ENCODE measurements at places on chromosomes 5 and 9. TPM values are rescaled to one million over a fixed set of nuclear protein-coding genes. Genes with fewer than 3 reads are reported as not detected.

Gene DIAPH1
- 120 TPM for total RNA-seq

Gene ADGRD2
- total RNA-seq = not detected

Gene CWC27
- 5.0 TPM for total RNA-seq

Gene CHMP5
- 20.0 TPM for total RNA-seq

Gene MYOT
- total RNA-seq = not detected

Gene DBH
- total RNA-seq = 16.7 TPM

Gene SLIT3
- total RNA-seq = 0.75 TPM

Gene EDIL3
- total RNA-seq = 0.20 TPM

DNA sequence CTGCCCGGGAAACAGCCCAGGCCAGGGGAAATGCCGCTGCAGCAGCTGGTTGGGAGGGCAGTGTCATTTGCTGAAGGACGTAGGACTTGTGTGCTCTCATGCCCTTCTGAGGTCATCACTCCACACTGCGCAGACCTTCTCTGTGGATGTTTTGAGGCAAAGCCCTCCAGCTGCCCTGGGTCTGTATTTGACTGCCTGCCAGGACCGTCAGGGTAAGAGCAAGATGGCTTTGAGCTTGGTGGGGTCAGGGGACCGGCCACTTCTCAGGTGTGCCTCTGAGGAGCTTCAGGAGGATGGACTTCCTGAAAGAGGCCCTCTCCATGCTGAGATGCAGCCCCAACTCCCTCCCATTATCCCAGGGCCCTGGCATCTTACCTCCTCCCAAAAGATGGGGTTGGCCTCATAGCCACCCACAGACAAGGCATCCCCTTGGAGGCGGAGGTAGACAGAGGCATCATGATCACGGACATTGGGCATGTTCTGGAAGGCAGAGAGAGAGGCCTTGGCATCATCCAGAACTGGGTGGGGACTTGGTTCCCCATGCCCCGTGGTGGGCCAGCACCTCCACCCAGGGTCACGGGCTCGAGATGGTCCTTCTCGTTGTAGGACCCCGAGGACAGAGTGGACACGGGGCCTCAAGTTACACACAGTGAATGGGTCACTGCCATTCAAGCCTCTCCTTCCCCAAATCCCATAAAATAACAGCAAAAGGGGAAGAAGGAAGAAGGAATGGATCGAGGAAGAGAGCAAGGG, 19.4 kb downstream of the SARDH start:
- no peak for DNase-seq

DNA sequence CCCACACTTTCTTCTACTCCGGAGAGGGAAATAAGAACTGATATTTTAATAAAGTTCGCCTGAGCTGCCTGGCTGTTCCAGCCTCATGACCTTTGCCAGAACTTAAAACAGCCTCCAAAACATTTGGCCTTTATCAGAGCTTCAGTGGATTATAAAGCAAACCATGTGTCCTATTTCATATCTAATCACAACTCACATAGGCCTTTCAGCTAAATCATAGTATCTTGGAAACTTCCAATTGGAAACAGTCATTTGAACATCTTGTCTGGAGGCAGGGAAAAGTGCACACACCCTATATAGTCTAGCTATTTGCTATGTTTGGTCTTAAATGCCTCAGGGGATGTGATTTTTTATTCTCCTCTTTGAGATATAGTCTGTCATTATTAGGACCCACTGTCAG, 46.0 kb upstream of the FREM1 start:
- DNase-seq = no peak

DNA sequence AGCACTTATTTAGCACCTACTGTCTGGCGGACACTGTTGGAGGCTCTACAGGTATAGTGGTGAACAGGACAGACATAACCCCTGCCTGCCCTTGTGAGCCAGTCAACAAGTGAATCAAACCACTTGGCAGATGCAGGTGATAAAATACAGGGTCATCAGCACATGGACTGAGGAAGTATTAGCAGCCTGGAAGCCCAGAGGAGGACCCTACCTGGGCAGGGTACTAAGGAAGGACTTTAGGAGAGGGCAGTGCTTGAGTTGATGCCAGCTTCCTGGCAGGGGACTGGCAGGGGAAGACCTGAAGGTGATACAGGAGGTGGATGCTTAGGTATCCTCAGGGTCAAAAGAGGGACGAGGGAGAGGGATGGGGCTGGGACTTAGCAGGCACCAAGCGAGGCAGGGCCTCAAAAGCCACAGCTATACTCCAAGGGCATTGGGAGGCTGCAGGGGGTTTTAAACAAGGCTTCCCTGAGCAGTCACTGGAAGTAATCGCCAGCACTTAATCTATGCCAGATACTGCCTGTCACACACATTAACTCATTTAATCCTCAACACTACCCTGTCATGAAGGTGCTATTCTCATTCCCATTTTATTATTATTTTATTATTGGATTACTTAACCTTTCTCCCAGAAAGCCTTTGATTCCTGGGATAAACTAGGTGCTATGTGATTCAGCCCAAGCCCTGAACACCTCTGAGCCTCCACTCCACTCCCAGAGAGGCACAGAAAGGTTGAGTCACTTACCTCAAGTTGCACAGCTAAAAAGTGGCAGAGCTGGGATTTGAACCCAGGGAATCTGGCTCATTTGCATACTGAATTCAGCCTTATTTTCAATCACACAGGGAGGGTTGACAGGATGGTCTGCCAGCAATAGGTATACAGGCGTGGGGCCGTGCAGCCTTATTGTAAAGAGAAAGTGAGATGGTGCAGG, 63.8 kb upstream of the ORM1 start:
- DNase-seq = no peak

DNA sequence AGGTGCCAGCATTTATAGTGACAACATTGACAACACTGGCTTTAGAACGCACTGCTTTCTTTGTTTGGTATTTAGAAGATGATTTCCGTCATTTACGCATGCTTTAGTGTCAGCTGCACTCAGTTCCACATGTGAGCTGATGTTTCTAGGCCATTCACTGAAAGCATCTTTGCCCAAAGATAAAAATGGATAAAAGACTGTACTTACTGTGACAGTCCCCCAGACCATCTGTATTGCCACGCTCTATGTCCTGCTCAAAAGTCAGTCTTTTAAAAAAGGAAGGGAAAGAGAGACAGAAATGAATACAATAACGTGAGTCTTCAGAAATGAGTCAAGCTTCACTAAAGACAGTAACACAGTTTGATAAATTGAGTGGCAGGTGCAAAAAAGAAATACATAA, 99.3 kb downstream of the SEMA6A start:
- DNase-seq = no peak

DNA sequence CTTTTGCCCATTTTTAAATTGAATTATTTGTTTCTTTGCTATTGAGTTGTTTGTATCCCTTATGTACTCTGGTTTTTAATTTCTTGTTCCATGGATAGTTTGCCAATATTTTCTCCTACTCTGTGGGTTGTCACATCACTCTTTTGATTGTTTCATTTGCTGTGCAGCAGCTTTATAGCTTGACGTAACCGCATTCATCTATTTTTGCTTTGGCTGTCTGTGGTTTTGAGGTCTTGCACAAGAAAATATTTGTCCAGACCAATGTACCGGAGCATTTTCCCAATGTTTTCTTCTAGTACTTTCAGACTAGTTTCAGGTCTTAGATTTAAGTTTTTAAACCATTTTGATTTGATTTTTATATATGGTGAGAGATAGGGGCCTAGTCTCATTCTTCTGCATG, 36.2 kb upstream of the ZNF366 start:
- DNase-seq = no peak

DNA sequence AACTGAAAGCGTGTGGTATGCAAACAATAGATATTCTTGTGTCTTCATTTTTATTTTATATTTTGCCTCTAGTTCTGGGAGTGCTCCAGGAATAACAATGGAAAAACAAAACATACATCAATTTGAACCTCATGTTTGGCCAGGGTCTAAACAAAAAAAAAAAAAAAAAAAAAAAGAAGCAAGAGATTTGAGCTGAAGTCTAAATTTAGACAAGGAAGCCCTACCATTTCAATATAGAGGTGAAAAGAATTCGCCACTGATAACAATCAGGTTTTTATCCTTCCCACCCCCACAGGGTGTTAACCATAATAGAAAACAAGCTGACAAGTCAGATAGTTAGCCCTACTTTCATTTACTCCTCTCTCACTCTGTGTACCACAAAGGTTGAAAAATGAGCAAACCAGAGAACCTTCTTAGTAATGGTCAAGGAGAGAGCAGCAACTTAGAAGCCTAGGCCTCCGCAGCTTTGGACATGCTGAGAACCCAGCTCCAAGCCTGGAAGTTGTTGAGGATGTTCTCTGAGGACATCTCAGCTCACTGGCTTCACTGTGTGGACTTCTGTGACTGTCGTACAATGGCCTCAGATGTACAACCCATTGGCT, 118.2 kb upstream of the HMHB1 start:
- no peak for DNase-seq

- no peak for DNase-seq
Observed at GRCh38 chr5:94775088-94775487, 156.6 kb downstream of the SLF1 start.

- no peak for DNase-seq
Observed at GRCh38 chr5:59256331-59256730, 637.2 kb downstream of the PDE4D start.

- DNase-seq = no peak
Observed at GRCh38 chr9:99253134-99253533, 31.1 kb downstream of the SEC61B start.

DNA sequence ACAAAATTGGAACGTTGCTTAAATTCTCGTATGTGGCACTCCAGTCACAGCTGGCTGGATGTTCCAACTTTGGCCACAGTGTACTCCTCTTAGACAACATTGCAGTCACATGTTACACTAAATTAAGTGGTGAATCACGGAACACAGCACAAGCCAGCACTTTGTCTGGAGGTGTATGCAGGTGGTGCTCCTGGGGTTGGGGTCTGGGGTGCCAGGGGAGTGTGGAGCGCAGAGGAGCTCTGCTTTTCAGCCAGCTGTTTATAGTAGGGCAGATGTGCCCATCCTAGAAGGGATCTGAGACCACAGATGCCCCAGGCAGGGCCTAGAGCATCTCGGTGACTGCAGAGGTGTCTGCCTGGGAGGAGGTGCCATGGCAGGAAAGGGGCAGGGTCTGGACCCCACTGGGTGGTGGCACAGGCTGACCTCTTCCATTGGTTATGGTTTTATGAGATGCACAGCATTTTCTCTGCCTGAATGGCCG, 82.6 kb downstream of the WNK2 start:
- no peak for DNase-seq

GRCh38 chr5:130068101-130068500, 163.8 kb downstream of the CHSY3 start:
- no peak for DNase-seq

DNA sequence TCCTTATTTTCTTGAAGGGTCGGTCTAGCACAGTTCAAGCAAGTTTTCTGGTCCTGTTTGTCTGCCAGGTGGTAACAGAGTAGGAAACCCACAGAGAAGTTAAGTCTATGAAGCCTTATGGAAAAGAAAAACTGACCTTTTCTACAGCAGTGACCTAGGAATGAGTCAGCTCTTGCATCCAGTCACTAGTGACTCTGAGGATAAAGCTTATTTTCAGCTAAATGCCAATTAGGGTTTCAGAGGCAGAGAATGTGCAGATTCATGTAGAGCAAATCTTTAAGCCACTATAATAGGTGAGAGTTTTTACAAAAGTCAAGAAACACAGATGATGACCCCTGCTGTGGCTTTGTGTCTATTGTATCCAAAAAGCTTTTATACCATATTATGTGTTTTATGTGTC, 100.7 kb downstream of the CWC27 start:
- no peak for DNase-seq

GRCh38 chr5:150399524-150400211, 13.0 kb downstream of the CD74 start:
- no peak for DNase-seq

GRCh38 chr9:15400281-15400941, 22.3 kb upstream of the SNAPC3 start:
- no peak for DNase-seq

- no peak for DNase-seq
Observed at GRCh38 chr5:6450319-6450833, 1.7 kb downstream of the UBE2QL1 start.
